CD4-positive, alpha-beta T cell treated with Interleukin-4 for 4 hours (primary cell): ENCODE measurements at places on chromosomes 1 and 21.

DNA sequence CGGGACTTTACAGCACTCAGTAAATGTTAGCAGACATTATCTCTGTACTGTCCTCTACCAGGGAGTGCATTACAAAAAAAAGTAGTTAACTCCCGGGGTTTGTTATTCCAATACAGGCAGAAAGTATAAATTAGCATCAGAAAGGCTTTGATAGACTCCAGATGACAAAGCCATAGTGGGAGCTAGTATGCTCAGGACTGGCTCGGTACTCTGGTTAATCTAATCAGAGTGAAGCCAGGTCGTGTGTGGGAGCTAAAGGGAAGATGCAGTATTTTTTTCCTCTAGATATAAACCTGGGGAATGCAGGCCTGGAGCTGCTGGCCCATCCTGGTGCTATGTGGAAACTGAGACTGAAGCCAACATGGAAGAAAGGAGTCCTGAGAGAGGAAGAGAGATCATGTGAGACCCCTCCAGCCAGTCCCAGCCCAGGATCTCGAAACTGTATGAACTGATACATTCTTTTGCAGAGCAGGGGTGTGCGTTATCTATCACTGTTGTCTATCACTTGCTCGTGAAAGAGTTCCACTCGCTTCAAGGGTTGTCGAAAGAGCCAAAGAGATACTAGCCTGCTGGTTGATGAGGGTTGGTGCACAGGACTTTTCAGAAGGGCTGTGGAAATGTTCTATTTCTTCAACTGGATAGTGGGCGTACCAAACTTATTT is 125.8 kb downstream of the PLPP3 start:
- no peak for DNase-seq

GRCh38 chr1:125064481-125064880 is 3879.7 kb downstream of the SRGAP2C start:
- DNase-seq, result no peak

DNA sequence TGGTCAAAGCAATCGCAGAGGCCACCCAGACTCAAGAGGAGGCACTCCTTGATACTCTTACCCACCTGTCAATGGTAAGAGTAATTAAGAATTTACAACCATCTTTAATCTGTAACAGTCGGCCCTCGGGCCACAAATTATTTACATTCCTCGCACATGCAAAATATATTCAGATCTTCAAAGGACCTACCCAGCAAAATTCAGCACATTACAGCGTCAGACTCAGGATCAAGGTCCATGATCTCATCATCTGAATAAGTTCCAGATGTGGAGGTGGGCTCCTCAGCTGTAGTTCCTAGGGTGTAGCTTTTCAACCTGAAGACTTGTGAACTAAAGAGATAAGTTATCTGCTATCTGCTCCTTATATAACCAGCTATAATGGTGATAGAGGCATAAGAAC is 17.1 kb upstream of the RNF11 start:
- DNase-seq, result no peak

- peak; percentile 48 for DNase-seq
These were observed at the start of gene RAVER2 for GRCh38 chr1:64744492-64745180. RAVER2 (plus strand) TSS chr1:64745075; CDS start chr1:64745173, 98 bp downstream.
